Activated T-cell treated with anti-CD3 and anti-CD28 coated beads, Interleukin-2, amount 50 U/mL, for 48 hours (primary cell): ENCODE measurements at places on chromosomes 7 and 10.

DNA sequence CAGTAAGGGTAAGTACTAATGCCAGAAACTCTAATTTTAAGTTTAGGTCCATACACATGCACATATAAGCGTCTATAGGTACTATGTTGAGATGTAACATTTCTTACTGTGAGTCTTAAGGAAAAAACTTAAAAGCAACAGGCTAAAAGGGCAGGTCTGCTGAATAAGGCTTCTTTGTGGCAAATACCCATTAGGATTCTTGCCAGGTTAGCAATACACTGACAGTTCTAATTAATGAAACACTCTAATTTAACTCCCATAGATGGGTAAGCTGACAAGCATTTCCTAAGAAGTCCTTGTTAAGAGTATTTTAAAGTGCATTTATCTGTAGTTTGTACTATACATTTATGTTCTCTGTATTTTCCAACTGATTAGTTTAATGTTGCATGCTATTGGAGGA lies 14.0 kb downstream of the SCRN1 start:
- DNase-seq = no peak

GRCh38 chr7:22426463-22427094 lies 69.6 kb upstream of the RAPGEF5 start:
- DNase-seq = no peak

DNA sequence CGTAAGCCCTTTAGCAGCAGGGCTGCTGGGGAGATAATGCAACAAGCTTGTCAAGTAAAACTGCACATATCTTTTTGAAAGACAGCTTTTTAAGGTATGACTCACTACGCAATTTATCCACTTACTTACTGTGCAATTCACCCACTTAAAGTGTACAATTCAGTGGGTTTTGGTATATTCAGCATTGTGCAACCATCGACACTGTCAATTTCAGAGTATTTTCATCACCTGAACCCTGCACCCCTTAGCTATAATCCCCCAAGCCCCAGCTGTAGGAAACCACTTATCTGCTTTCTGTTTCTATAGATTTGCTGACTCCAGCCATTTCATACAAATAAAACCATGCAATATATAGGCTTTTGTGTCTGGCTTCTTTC lies 168.0 kb downstream of the PTPN20 start:
- no peak for DNase-seq

DNA sequence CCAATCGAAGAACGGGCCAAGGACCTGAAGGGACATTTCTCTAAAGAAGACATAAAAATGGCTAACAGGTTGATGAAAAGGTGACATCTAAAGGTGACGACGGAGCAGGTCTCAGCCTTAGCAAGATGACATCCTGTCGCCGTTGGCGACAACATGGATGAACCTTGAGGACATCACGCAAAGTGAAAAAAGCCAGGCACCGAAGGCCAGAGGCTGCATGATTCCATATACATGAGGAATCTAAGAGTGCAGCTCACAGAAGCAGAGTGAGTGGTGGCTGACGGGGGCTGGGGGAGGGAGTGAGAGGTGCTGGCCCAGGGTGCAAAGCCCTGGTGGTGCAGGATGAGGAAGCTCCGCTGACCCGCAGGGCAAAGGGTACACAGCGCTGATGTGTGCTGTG lies 34.1 kb upstream of the NKX6-2 start:
- no peak for DNase-seq

DNA sequence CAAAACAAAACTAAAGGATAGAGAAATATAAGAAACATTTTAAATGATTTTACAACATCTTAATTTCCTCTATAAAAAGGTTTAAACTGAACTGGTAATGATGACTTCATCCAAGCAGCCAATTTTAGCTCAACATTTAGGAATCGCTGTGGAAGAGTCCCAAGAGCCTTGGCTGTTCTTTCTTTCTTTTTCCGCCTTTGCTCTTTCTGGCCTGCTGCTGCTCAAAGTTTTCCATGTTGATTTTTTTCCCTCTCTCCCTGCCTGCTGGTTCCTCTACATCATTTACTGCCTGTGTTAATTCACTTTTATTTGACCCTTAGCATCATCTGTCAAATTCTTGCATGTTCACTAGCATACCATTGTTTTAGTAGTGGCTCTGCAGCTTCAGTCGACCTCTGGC lies 146.9 kb downstream of the EVX1 start:
- DNase-seq = no peak

GRCh38 chr10:79243181-79244067 lies 103.8 kb upstream of the PPIF start:
- peak; percentile 86 for DNase-seq

- no peak for DNase-seq
These were observed 8.6 kb downstream of the ZNF786 start for GRCh38 chr7:149081914-149082313.

GRCh38 chr10:48292616-48293015 lies 13.9 kb upstream of the MAPK8 start:
- DNase-seq = no peak

DNA sequence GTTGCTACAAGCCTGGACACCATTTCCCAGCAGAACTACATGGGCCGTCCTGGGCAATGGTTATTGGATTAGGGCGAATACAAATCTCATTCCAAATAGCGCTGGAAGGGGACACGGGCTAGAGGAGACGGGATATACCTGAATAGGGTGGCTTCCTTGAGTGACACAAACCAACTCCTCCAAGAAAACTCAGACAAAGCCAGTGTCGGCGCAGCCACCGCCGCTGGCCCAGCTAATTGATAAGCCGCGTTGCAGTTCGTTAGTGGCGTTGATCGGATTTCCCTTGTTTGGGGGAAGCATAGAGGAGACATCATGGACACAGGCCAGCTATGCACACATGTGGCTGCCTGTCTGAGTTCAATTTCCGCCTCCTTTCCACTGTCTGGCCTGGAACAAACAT lies 55.7 kb downstream of the EBF3 start:
- DNase-seq = no peak

DNA sequence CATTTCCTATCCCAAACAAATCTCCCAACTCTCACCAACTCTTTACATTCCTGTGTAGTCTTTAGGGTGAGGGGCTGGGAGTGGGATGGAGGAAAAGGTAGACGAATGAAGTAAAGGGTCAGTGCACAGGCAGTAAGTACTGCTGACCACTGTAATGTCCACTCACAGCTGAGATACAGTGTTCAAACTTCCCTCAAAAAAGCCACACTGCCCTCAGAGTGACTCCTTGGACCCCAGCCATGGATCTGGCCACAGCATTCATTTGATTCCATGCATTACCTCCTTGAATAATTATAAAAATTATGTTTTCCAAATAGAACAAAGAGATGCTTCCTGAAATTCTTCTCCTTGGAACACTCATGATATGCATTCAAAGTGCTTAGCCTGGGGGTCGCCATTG lies 19.8 kb upstream of the HIPK2 start:
- no peak for DNase-seq

- peak; percentile 91 for DNase-seq
These were observed 19.8 kb downstream of the DNAJB12 start for GRCh38 chr10:72334825-72335393.

DNA sequence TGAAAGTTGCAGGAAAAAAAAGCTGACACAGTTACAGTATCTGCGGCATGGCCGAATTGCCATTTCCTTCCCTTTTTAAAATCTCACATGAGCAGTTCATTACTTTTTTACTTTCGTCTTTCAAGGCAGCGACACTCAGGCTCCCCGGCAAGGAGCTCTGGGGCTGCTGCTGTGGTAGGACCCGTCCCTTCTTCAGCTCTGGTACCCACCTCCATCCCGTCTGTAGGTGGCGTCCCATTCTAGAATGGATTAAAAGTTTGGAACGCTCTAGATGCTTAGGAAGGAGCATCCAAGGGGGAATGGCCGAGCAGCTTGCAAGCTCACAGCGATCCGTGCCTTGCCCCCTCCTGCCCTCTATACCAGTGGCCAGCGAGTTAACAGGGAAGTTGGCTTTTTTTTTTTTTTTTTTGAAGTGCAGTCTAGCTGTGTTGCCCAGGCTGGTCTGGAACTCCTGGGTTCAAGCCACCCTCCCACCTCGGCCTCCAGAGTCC lies 22.8 kb upstream of the TTYH3 start:
- peak; percentile 32 for DNase-seq

DNA sequence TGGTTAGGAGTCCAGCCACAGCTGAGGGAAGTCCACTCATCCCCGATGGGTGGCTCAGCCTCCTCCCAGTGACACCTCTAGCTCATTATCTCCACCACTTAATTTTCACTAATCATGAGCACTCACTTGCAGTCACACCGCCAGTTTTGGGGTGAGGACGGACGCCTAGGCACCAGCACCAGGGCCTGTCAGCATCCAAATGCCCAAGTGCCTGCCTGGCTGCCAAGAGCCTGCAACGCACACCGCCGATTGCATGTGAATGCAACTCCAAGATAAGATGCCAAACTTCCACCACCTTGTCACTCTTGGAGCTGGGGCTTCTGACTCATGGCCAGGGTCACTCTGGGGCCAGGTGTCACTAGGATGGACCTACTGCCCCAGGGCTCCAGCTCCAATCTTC lies 24.4 kb upstream of the SMARCD3 start:
- no peak for DNase-seq

DNA sequence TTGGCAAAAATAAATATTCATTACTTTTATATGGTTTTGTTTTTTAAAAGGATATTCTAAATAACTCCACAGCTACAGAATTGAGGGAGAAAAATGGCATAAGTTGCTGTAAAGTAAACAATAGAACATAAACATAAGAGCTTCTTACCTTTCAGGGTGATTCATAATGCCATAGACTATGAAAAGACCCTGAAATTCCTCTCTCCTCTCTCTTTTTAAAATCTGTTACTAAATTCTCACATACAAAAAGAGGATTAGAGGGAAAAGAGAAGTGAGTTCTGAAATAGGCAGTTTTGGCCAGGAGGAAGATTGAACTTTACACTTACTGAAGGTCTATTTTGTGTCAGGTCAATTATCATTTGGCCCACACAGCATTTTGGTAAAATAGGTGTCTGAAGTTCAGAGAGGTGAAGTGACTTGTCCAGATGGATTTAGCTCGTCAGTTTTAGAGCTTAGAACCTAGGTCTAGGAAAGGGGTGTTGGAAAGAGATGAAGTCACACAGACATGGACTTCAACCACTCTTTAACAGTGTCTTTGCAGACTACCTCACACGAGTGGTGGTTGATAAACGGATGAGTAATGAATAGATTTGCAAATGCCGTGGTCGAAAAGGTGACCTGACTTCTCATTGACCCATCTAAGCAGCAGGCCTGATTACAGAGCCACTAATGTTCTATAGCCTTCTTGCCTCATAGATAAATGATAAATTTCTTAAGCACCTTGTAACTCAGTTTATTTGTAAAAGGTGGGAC lies 190.6 kb upstream of the CCDC6 start:
- DNase-seq = no peak

DNA sequence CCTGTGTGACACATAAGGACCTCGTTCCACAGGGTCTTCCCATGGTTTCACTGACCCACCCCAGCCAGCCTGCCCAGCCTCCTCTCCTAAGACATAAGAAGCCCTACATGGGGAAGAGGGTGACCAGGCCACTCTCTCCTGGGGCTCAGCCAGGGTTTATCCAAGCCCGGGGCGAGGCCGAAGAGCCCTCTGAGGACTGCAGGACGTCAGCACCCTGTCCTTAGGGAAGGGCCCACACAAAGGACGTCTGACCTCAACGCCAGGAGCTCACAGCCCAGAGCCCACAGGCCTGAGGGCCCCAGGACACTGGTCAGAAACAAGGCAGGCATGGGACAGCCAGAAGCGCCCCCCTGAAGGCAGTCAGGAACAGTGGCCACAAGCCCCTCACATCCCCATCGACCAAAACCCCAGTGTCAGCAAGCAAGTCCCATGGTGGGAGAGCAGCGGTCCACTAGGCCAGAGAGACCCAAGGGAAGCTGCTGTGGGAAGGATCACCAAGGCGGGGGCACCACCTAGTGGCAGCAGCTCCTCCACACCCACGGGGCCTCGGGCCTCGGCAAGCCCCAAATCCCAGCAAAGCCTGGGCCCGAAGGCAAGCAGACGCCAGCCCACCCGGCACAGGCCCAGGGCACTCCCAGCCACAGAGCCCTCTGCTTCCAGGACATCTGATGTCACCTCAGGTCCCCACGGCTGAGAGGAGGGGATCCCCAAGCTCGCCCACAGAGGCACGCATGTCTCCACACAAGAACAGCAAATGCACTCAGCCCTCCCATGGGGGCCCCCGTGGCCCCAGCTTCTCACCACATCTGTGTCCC lies 23.4 kb downstream of the MAD1L1 start:
- DNase-seq = peak; percentile 54

GRCh38 chr7:43674559-43675436 lies 54.5 kb downstream of the COA1 start:
- no peak for DNase-seq

DNA sequence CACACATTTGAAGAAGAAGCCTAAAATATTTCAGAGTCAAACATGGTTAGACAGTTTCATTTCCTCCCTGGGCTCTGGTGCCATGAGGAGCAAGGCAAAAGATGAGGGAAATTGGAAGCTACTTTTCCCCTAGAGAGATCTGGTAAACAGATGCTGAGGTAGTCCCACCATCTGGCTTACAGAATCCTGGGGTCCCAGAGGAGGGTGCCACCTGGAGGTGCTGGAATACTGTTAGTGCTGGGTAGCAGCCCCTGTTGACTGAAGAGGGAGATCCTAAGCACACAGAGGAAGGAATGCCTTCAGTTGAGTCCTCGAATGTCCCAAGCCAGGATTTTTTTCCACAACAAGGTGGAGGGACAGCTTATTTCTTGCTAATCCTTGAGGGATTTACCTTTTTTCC lies 160.1 kb downstream of the FZD1 start:
- no peak for DNase-seq

DNA sequence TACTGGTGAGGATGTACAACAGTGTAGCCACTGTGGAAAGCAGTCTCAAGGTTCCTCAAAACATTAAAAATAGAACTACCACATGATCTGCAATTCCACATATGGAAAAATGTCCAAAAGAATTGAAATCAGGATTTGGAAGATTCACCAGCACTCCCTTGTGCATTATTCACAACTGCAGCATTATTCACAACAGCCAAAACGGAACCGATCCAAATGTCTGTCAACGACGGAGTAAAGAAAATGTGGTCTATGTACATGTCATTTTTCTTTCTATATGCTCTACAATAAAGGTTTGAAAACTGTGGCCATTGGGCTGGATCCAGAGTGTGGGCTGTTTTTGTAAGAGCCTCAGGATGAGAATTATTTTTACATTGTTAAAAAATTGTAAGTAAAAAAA lies 1206.1 kb upstream of the CELF2 start:
- no peak for DNase-seq

DNA sequence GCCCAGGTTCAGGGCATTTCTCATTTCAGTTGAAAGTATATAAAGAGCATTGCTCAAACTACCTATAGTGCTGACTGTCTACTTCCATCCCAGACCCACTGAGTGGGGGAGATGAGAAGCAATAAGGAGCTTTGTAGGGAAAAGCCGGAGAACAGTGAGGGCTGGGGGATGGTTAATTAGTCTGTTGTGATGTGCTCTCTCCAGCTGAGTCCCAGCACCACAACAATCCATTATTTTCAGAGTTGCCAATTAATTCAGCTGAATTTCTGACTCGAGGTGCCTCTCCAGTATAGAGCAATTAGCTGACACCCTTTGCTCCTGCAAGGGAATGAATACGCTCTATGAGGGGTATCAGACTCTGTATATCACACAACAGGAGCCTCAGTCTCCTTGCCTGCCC lies 1118.6 kb downstream of the SORCS3 start:
- DNase-seq = no peak

- DNase-seq = no peak
These were observed 116.4 kb upstream of the KLF6 start for GRCh38 chr10:3901370-3901769.

GRCh38 chr7:103702454-103702853 lies 256.4 kb upstream of the SLC26A5 start:
- no peak for DNase-seq
